ENCODE measurements at places on chromosomes 6 and 20.

- DNase-seq = no peak
Measured at GRCh38 chr20:48455651-48456365, 372.0 kb downstream of the PREX1 start.

- no peak for DNase-seq
Measured at GRCh38 chr6:35406711-35407485, 45.2 kb upstream of the FANCE start.

- no peak for DNase-seq
Measured at GRCh38 chr20:37137547-37137946, 41.6 kb upstream of the RPN2 start.

DNA sequence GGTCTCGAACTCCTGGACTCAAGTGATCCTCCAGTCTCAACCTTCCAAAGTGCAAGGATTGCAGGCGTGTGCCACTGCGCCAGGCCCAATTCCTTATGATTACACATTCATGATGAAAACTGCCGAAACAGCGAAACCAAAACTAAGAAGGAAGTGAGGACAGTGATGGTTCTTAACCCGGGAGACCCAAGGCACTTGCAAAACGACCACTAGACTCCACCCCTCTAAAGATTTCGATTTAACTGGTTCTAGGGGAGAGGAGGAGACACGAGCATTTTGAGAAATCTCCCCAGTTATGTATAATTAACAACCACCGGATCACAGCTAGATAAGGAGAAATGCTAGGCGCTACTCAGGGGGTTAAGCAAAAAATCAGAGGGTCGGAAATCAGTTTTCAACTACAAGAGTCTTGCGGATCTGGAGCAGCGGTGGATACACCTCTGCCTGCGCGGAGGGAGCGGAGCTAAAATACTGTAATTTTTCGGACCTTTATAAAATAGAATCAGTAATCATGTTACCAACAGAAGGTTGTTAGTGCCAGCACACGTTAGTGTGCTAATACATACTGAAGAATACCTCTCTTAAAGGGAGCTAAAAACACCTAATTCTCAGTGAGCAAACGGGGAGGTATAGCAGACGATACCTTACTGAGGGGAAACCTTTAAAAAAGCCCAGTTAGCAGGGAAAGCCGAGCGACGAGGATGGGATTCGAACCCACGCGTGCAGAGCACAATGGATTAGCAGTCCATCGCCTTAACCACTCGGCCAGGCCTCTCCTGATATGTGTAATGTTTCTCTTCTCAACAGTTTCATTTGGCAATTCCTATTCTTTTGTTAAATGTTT, 60.0 kb upstream of the BTN3A2 start:
- peak; percentile 79 for DNase-seq

DNA sequence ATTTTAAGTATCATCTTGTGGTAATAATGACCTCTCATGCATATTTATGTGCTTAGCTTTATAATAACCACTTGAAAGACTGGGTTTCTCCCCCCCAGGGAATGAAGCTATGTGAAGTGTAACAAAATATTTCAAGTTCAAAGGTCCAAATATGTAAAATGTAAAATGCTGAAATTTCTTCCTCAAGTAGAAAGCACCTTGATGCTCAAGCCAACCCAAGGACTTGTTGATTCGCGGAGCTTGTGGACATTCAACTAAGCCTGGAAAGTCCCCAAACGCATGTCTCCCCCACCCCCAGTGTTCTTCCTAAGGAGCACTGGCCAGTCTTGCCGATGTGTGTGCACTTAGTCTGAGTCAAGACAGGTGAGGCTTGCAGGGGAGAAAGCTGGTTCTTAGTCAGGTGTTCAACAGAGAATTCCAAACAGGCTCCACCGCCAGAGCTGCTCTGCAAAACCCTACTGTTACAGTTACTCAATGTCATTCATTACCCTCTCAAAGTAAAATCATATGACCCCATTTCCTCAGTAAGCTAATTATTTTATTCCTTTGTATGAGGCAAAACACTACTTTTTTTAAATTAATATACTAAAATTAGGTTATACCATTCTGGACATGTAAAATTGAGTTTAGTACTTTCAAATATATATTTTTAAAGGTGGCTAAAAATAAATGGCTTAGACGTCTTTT, 46.9 kb upstream of the QKI start:
- DNase-seq = no peak

DNA sequence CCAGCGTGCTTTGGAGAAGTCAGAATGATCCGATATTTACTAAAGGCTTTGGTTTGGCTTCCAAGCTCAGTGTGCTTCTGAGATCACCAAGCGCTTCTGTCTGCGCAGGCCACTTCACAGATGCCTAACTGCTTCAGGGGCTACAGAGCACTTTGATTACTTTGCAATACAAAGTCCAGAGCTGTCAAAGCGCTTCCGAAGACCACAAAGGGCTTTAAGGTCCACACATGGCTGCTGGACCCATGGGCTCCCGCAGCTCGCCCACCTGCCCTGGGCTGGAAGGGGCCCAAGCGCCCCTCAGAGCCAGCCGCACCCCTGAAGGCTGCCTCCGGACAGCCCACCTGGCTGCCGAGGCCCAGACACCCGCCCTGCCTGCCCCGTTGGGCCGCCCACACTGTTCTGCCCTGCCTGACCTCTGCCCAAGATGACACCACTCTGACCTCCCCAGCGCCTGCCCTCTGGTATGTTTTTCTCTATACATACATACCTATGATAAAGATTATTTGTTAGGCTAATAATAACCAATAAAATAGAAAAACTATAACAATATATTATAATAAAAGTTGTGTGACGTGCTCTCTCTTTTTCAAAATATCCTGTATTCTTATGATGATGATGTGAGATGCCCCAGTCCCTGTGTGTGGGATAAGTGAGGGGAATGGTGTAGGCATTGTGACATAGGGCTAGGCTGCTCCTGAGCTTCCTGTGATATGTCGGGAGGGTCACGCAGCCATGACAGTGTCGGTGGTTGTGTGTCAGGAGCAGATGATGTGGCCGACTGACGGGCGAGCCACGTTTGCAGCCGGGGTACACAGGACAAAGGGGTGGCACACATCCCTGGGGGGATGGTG, 22.6 kb downstream of the DYNLT1 start:
- DNase-seq = no peak

DNA sequence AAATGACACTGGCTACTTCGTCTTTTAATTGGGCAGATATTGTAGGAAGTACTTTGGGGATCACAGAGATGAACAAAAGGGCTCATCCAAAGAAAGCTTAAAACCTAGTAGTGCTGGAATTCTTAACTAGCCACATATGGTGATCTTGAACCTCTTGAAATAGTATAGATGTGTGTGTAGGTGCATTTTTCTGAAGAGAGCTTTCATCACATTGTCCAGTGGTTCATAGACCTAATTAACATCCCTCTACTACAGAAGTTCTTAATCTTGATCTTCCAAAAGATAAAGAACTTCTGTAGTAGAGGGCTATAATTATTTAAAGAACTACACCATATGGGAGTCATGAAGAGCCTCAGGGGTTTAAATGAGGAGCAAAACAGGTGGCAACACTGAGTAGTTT, 2.3 kb upstream of the PRIM2 start:
- no peak for DNase-seq

DNA sequence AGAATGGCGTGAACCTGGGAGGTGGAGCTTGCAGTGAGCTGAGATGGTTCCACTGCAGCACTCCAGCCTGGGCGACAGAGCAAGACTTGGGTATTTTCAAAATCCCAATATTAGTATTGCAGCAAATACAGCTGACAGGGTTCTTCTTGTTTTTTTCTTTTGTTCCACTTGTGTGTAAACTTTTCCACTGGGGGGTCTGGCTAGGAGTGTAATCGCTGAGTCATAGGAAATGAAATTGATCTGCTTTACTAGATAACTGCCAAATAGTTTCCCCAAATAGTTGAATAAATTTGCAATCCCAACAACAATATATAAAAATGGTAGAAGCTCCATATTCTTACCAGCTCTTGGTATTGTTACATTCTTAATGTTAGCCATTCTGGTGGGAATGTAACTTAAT, 526.0 kb upstream of the SOX4 start:
- DNase-seq = no peak

- no peak for DNase-seq
Measured at GRCh38 chr6:154981079-154981870, 13.8 kb upstream of the TIAM2 start.

- no peak for DNase-seq
Measured at GRCh38 chr6:116783852-116784251, 18.3 kb upstream of the FAM162B start.

GRCh38 chr6:47655719-47656595, 42.4 kb upstream of the ADGRF4 start:
- no peak for DNase-seq

- DNase-seq = no peak
Measured at GRCh38 chr20:53337390-53338101, 256.1 kb downstream of the ZNF217 start.

DNA sequence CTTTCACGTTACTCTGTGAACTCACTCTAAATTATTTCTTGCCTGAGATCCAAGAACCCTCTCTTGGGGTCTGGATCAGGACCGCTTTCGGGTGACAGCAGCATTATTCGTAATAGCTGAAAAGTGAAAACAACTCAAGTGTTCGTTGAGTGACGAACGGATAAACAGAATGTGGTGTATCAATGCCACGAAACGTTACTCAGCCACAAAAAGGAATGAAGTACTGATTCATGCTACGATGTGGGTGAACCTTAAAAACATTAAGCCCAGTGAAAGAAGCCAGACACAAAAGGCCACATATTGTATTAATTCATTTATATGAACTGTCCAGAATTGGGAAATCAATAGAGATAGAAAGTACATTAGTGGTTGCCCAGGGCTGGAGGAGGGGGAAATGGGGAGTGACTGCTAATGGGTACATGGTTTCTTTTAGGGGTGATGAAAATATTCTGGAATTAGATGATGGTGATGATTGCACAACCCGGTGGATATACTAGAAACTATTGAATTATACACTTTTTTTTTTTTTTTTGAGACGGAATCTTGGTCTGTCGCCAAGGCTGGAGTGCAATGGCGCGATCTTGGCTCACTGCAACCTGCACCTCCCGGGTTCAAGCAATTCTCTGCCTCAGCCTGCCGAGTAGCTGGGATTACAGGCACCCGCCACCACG, 8.4 kb downstream of the PTGIS start:
- DNase-seq = no peak

DNA sequence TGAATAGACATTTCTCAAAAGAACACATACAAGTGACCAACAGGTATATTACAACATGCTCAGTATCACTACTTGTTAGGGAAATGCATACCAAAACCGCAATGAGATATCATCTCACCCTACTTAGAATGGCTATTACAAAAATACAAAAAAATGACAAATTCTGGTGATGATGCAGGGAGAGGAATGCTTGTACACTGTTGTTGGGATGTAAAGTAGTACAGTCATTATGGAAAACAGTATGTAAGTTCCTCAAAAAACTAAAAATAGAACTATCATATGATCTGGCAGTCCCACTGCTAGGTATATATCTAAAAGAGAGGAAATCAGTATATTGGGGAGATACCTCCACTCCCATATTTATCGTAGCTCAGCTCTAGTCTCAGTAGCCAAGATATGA, 10.9 kb upstream of the SLC17A5 start:
- no peak for DNase-seq

DNA sequence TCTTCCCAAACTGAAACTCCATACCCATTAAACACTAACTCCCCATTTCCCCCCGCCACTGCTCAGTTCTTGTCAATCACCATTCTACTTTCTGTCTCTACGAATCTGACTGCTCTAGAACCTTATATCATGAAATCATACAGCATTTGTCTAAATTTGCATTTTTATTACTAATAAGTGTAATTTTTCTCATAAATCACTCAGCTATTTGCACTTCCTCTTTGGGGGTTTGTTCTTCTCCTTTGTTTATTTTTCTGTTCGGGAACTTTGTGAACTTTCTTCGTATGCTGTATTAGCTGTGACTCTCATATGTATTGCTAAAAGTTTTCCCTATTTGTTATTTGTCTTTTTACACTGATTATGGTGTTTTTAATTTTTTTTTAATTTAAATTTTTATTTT, 152.2 kb downstream of the SLC16A10 start:
- DNase-seq = no peak

GRCh38 chr20:49762940-49763766, 49.5 kb upstream of the B4GALT5 start:
- no peak for DNase-seq

- no peak for DNase-seq
Measured at GRCh38 chr6:106141441-106142237, 55.5 kb downstream of the PRDM1 start.

DNA sequence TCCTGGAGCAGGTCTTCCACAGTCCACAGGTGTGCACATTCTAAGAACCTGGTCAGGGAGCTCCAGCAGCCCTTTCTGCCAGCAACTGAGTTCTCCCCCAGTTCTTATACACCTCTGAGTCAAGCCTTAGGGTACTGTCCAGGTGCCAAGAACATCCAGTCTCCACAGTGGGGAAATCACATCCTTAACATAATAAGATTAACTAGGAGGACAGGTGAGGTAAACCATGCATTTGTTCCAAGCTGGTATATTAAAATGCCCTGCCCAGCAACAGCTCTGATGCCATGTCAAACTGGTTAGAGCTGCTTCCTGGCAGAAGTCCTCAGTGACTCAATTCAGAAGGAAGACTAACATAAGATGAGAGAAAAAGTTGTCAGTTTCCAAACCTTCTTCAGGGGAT, 303.9 kb upstream of the SGK1 start:
- DNase-seq = no peak

GRCh38 chr20:32822225-32822624, 2.5 kb downstream of the MAPRE1 start:
- no peak for DNase-seq

- no peak for DNase-seq
Measured at GRCh38 chr6:129146902-129147301, 264.0 kb downstream of the LAMA2 start.

DNA sequence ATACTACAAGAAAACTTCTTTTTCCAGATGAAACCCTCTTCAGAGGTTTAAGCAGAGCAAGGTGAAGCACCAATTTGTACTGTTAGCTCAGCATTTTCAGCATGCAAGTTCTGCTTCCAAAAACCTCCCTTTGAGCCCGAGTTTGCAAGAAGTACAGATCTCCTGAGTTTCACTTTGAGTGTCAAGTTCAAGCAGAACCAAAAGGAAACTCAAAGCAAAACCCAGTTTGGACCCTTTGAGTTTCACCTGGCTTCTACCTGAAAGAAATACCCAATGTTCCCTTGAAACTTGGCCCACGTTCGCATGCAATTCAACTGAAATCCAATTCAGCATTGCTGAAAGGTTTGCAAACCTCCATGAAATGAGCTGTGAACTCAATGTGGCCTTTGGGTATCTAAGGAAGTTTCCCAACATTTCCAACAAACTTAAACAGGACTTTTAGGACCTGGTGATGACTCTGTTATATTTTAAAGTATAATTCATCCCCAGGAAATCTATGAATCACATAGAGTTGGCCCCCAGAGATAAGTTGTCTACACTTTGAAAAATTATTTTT, 62.9 kb upstream of the HBS1L start:
- peak; percentile 22 for DNase-seq

- no peak for DNase-seq
Measured at GRCh38 chr6:136922685-136923006, 545 bp downstream of the SLC35D3 start.

- no peak for DNase-seq
Measured at GRCh38 chr6:148599967-148600426, 146.8 kb upstream of the UST start.

GRCh38 chr6:31308050-31308844, 36.4 kb upstream of the HLA-C start:
- DNase-seq = peak; percentile 24

All from stimulated activated CD4-positive, alpha-beta T cell treated with anti-CD3 and anti-CD28 coated beads, Interleukin-12 subunit alpha, Interleukin-12 subunit beta, amount 100 ng/mL, for 24 hours (primary cell).